ENCODE measurements at places on chromosomes 16 and 17.

- no peak for DNase-seq
Measured at GRCh38 chr16:9365370-9365728, 273.9 kb downstream of the HAPSTR1 start.

- peak; percentile 95 for DNase-seq
Measured at GRCh38 chr16:72093448-72094265, at the start of the genes DHX38 and TXNL4B. TSS of gene DHX38 (plus strand) at chr16:72093847. CDS start at chr16:72096158, 2,311 bp downstream. TSS of gene TXNL4B (minus strand) at chr16:72093620. CDS start at chr16:72090749, 2,871 bp downstream.

- DNase-seq: no peak
Measured at GRCh38 chr17:37148156-37148555, 199.4 kb downstream of the AATF start.

- DNase-seq: no peak
Measured at GRCh38 chr17:69732272-69732918, 317.9 kb downstream of the MAP2K6 start.

- peak; percentile 83 for DNase-seq
Measured at GRCh38 chr17:964876-965275, 14.7 kb downstream of the NXN start.

GRCh38 chr16:79167893-79168292, 432.6 kb downstream of the MAF start:
- no peak for DNase-seq

DNA sequence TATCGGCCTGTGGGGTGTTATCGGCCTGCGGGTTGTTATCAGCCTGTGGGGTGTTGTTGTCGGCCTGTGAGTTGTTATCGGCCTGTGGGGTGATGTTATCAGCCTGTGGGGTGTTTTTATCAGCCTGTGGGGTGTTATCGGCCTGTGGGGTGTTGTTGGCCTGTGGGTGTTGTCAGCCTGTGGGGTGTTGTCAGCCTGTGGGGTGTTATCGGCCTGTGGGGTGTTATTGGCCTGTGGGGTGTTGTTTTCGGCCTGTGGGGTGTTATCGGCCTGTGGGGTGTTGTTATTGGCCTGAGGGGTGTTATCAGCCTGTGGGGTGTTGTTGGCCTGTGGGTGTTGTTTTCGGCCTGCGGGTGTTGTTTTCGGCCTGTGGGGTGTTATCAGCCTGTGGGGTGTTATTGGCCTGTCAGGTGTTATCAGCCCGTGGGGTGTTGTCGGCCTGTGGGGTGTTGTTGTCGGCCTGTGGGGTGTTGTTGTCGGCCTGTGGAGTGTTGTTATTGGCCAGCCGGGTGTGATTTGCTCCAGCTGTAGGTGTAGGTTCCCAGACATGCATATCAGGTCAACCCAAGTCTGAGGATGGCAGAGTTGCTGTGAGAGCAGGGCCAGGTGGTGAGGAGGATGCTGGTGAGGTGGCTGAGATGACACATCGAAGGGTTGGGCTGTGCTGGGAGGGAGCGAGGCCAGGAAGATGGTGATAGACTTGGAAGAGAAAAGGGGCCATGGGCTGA, 7.1 kb downstream of the TRARG1 start:
- no peak for DNase-seq

- DNase-seq: no peak
Measured at GRCh38 chr16:10849736-10850477, 27.1 kb upstream of the CIITA start.

DNA sequence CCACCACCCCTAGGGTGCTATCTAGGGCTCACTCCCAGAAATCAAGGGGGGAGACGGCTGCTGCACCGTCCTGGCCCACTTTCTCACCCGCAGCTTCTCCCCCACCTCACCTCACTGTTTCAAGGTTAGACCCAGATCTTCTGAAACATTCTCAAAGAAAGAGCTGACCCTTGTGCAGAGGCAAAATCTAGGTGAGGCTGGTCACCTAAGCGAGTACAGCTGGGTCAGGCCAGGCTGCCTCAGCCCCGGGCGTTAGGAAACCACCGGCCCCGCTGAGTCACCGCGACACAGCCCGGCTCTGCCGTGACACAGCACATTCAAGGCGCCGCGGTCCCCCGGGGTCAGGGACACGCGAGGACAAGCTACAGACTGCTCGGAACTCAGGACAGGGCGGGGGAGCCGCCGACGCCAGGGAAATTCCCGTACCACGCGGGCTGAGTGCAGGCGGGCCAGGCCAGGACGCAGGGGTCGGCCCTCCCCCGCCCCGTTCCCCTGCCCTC, 27.1 kb downstream of the GNPTG start:
- peak; percentile 52 for DNase-seq

GRCh38 chr17:62587554-62587953, 39.9 kb upstream of the MRC2 start:
- no peak for DNase-seq

GRCh38 chr16:56102183-56102686, 89.1 kb upstream of the GNAO1 start:
- DNase-seq: peak; percentile 95

DNA sequence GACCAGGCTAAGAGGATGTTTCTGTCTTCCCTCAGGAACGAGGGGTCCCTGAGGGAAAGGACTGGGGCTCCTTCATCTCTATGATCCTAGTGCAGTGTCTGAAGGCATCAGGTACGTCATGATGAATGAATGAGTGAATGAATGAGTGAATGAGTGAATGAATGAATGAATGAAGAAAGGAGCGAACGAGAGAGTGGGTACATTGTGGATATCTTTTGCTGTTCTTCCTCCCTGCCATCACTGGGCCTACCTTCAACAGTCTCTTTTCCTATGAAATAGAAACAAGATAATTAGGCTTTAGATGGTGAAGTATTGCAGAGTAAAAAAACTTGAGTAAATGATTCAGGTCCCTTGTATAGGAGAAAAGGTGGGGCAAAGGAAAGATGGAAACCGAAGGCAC, 111.3 kb upstream of the CRHR1 start:
- DNase-seq: no peak

- no peak for DNase-seq
Measured at GRCh38 chr17:43962479-43962878, 8.7 kb upstream of the PYY start.

GRCh38 chr17:65057531-65058090, 1.1 kb upstream of the GNA13 start:
- DNase-seq: no peak

DNA sequence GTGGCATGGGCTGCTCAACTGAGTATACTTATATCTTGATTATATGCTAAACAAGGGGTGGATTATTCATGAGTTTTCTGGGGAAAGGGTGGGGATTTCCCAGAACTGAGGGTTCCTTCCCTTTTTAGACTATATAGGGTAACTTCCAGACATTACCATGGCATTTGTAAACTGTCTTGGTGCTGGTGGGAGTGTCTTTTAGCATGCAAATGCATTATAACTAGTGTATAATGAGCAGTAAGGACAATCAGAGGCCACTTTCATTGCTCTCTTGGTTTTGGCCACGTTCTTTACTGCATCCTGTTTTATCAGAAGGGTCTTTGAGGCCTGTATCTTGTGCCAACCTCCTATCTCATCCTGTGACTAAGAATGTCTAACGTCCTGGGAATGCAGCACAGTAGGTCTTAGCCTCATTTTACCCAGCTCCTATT, 12.0 kb downstream of the PRR11 start:
- no peak for DNase-seq

DNA sequence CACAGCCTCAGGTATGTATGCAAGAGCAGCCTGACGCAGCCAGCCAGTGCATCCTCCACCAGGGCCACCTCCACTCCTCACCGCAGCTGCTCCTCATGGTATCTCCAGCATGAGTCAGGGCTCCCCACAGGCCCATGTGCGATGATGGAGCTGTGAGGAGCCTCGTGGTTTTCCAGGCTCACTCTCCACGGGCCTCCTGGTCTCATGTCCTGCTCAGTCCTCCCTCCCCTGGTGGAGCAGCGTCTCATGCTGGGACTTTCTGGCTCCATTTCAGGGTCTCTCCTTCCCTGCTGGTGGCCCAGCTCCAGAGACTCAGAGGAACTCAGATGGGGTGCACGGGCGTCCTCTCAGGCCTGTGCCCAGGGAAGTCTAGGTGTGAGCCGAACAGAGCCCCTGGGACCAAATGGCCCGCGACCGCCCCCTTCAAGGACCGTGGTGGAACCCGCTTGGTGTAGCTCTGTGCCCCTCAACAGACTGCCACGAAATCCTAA, 70.4 kb downstream of the METRNL start:
- DNase-seq: no peak

DNA sequence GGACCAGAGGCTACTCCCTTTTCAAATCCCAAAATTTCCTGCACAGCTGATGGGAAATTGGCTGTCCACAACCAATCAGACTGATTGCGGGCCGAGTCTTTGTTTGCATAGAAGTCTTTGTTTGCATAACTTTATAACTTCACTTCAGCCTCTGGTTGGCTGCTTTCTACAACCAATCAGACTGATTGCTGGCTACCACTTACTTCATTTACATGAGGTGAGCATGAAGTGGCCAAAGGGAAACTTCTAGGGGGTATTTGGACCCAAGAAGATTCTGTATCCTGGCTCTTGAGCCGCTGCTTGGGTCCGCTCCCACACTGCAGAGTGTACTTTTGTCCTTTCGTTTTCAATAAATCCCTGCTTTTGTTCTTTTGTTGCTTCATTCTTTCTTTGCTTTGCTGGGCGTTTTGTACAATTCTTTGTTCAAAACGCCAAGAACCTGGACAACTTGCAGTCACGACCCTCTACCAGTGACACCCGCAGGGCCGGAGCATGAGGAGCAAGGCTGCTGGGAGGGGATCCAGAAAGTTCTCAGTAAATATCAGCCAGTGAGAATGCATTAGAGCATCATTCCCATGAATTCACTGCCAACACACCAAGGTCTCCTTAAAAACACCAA, 67.5 kb downstream of the IQCK start:
- DNase-seq: no peak

GRCh38 chr16:89637379-89637778, 20.1 kb downstream of the CHMP1A start:
- DNase-seq: no peak

- no peak for DNase-seq
Measured at GRCh38 chr17:47945529-47946508, 4.4 kb downstream of the PNPO start.

DNA sequence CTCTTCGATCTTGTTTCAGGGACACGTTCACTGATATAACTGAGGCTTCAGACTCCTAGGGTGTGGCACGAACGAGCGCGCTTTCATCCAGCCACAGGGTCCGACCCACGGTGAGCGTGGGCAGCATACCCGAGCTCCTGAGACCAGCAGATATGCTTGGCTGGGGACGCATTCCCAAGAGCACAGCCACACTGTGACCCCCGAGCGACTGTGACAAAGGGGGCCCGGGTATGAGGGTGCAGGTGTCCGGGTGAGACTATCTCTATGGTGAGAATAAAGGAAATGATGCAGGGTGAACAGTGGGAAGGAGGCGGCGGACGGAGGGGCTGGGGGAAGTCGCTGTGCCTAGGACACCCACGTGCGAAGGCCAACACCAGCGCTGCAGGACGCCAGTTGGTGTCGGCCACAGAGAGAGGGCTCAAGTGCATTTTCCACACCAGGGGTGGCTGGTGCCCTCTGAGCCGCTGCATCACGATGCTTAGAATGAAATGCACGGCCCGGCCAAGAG, 17.6 kb downstream of the RPH3AL start:
- DNase-seq: no peak

DNA sequence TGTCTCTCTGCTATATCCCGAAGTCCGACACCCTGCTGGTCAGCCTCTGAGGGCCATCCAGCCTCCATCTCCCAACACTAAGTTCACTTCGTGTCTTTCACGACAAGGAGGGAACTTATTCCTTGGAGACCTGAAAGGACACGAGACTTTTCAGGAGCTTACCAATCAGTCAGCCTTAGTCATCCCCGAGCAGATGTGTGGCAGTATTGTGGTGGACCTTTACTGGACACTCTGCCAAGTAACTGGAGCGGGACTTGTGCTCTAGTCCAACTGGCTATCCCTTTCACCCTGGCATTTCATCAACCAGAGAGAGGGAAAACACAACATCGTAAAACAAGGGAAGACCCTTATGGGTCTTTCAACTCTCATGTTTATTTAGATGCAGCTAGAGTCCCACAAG, 87.1 kb downstream of the EMP2 start:
- no peak for DNase-seq

Data from WERI-Rb-1 (cell line).